Testis (tissue), 5 donors: ENCODE measurements at places on chromosomes 16 and 17. TPM values are rescaled to one million over a fixed set of nuclear protein-coding genes. Genes with fewer than 3 reads are reported as not detected.

Gene WDR59
- 47.6 TPM for polyA plus RNA-seq

Gene INO80E
- 98.1 TPM for polyA plus RNA-seq

Gene GPR179
- polyA plus RNA-seq, result 0.61 TPM

Gene CNGB1
- 0.76 TPM for polyA plus RNA-seq

Gene SLFN12L
- 0.69 TPM for polyA plus RNA-seq

Gene SLC22A31
- 6.2 TPM for polyA plus RNA-seq

Gene EIF3CL
- polyA plus RNA-seq, result 59.6 TPM

Gene NTN3
- polyA plus RNA-seq, result not detected

Gene SCARF1
- 4.7 TPM for polyA plus RNA-seq

Gene NDRG4
- polyA plus RNA-seq, result 142 TPM

Gene CFAP119
- 43.3 TPM for polyA plus RNA-seq

Gene TMEM100
- 5.8 TPM for polyA plus RNA-seq

Gene MARF1
- polyA plus RNA-seq, result 30.9 TPM

Gene ASPA
- 16.1 TPM for polyA plus RNA-seq

DNA sequence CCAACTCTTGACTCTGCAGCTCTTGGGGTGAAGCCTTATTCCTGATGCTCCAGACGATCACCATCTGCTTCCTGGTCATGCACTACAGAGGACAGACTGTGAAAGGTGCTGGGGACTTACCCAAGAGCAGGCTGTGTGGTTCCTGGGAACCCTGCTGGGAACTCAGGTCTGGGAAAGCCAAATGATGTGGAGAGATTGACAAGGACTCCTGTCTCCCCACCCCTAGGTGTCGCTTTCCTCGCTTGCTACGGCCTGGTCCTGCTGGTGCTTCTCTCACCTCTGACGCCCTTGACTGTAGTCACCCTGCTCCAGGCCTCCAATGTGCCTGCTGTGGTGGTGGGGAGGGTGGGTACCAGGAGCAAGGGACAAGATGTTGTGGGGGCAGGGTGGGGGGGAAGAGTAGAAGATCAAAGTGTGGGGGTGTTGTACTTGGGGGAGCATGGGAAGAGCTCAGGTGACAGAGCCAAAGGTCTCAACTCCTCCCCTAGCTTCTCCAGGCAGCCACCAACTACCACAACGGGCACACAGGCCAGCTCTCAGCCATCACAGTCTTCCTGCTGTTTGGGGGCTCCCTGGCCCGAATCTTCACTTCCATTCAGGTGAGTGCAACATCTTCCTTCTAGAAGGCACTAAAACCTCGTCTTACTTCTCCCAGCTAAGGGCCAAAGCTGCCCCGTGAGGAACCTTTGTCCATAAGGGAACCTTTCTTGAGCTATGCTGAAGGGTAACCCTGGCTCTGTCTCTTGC lies 3.0 kb downstream of the SOX15 start:
- no peaks in the 10 kb centered on the region for H3K36me3 ChIP-seq
- H3K27me3 ChIP-seq, result no peaks in the 10 kb centered on the region

- H3K4me3 ChIP-seq, result no peak overlapping the region
- H3K27me3 ChIP-seq, result no peaks in the 10 kb centered on the region
- H3K4me1 ChIP-seq, result peaks cover 5% of the 10 kb centered on the region
- H3K27ac ChIP-seq, result no peak overlapping the region
- H3K36me3 ChIP-seq, result no peaks in the 10 kb centered on the region
Measured at GRCh38 chr17:4544951-4545216, 10.3 kb downstream of the MYBBP1A start.

GRCh38 chr16:951660-952301 lies 19.0 kb downstream of the LMF1 start:
- no peaks in the 10 kb centered on the region for H3K4me1 ChIP-seq
- DNase-seq, result no peak
- H3K27ac ChIP-seq, result no peak overlapping the region
- H3K4me3 ChIP-seq, result no peak overlapping the region

DNA sequence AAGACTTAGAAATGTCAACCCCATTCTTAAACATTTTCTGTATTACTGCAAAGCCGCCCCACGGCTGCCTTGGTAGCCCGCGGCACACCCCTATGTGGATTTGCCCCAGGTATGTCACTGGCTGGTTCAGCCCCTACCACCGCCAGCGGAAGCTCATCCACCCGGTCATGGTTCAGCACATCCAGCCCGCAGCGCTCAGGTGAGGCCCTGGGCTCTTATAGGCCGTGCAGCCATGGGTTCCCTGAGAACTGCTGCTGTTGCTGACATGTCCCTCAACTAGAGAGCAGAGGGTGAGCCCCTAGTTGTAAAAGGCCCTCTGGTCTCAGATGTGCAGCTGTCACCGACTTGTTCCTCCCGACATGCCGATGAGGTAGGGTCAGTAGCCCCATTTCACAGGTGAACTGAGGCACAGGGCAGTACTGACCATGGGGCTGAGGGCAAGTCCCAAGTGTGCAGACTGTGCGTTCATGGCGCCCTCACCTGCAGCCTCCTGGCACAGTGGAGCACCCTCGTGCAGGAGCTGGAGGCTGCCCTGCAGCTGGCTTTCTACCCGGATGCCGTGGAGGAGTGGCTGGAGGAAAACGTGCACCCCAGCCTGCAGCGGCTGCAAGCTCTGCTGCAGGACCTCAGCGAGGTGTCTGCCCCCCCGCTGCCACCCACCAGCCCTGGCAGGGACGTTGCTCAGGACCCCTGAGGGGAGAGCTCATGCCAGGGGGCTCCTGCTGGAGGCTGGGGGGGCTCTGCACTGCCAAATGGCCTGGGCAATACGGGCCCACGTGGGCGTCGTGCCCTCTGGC lies 8.7 kb downstream of the CYBC1 start:
- no peak for DNase-seq
- no peaks in the 10 kb centered on the region for H3K27me3 ChIP-seq
- H3K27ac ChIP-seq, result no peak overlapping the region
- peaks cover 42% of the 10 kb centered on the region for H3K4me1 ChIP-seq

DNA sequence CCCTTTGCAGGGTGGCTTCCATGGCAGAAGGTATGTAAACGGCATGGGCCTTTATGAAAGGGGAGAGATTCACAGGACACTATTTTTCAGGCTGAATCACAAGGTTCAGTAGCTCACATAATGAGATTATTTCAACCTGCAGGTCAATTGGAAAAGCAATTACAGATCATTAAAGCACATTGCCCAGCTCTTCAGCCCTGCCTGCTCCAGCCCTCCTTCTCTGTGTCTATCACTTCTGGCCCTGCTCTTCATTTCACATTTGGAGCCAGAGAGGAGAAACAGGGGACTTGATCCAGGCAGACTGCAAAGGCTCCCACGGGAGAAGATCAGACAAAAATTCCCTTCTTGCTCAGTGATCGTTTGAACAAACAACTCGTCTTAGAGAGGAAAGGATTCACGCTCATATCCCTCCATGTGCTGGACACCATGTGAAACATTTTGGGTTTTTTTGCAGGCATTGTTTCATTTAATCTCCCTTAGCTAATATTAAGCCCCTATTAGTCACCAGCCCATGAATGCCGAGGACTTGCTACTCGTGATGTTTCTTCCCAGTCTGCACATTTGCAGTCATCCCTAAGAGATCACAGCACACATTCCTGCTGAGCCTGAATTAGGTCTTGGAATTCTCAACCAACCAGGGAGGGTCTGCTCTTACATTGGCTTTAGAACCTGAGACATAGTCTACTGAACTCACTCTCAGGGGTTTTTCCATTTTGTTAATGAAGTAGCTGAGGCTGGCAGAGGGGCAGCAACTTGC lies 443.9 kb upstream of the CCL2 start:
- H3K27ac ChIP-seq, result no peak overlapping the region
- H3K4me1 ChIP-seq, result no peaks in the 10 kb centered on the region
- DNase-seq, result no peak
- no peak overlapping the region for H3K4me3 ChIP-seq

GRCh38 chr17:32697728-32698625 lies 178.9 kb downstream of the MYO1D start:
- no peak overlapping the region for H3K27ac ChIP-seq
- no peak overlapping the region for H3K4me3 ChIP-seq
- no peaks in the 10 kb centered on the region for H3K36me3 ChIP-seq
- H3K27me3 ChIP-seq, result no peaks in the 10 kb centered on the region
- no peaks in the 10 kb centered on the region for H3K4me1 ChIP-seq

GRCh38 chr17:75814900-75815373 lies 29.3 kb downstream of the UNC13D start:
- no peaks in the 10 kb centered on the region for H3K36me3 ChIP-seq
- no peak overlapping the region for H3K4me3 ChIP-seq
- H3K27ac ChIP-seq, result no peak overlapping the region
- no peaks in the 10 kb centered on the region for H3K27me3 ChIP-seq
- H3K4me1 ChIP-seq, result no peaks in the 10 kb centered on the region

GRCh38 chr16:88914750-88915368 lies 48.4 kb upstream of the PABPN1L start:
- DNase-seq, result peak; percentile 53
- H3K27me3 ChIP-seq, result no peaks in the 10 kb centered on the region
- peaks cover 15% of the 10 kb centered on the region for H3K4me1 ChIP-seq
- H3K36me3 ChIP-seq, result no peaks in the 10 kb centered on the region
- no peak overlapping the region for H3K4me3 ChIP-seq

DNA sequence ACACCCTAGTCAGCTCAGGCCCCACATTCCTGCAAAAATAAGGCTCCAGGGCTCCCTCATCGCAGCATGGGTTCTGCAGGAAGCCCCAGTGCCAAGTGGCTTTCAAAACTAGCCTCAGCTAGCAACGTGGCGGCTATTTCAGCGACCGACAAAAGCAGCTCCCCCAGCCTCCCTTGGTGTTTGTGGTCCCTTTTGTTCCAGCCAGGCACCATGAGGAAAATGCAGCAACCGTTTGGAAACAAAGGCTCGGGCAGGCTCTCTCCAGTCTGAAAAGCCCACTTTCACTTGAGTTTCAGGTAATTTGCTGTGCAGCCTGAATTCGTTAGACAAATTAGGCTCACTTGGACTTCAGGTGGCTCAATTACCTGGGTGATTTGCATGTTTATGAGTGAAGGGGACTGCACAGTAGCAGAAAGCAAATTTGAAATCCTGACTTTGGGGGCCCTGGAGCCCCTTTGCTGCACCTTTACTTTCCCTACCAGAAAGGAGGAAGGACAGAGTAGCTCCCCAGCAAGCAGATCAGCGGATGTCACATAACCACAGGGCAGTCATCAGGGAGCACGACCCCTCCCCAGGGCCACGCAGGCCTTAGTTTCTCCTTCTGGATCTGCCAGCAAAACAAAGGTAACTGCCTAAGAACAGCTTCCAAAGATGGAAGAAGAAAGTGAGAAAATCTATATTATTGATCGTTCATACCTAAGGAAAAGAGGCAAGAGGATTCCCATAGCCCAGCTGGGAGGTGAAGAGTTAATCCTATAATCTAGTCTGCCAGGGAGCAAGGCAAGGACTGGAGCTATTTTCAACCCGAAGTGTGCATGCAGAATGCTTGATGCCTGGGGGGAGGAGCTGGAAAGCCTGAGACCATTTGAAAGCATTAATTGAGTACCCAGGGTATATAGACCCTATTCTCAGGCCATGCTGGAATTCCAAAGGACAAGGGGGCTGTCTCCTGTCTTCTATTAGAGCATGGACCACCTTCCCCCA lies 143.1 kb upstream of the SDK2 start:
- H3K27ac ChIP-seq, result no peak overlapping the region
- no peaks in the 10 kb centered on the region for H3K4me1 ChIP-seq
- no peak for DNase-seq
- H3K36me3 ChIP-seq, result no peaks in the 10 kb centered on the region

- H3K4me1 ChIP-seq, result no peaks in the 10 kb centered on the region
- DNase-seq, result no peak
- H3K27me3 ChIP-seq, result no peaks in the 10 kb centered on the region
- no peaks in the 10 kb centered on the region for H3K36me3 ChIP-seq
Measured at GRCh38 chr16:77399066-77399465, 35.8 kb downstream of the ADAMTS18 start.

GRCh38 chr17:42131981-42132432 lies 9.4 kb downstream of the HSPB9 start:
- no peaks in the 10 kb centered on the region for H3K27me3 ChIP-seq
- H3K4me1 ChIP-seq, result peaks cover 64% of the 10 kb centered on the region
- H3K4me3 ChIP-seq, result no peak overlapping the region
- H3K36me3 ChIP-seq, result no peaks in the 10 kb centered on the region
- peak overlapping the region; percentile 89 for H3K27ac ChIP-seq

- H3K4me3 ChIP-seq, result no peak overlapping the region
- no peaks in the 10 kb centered on the region for H3K4me1 ChIP-seq
- no peaks in the 10 kb centered on the region for H3K27me3 ChIP-seq
- H3K27ac ChIP-seq, result no peak overlapping the region
Measured at GRCh38 chr16:54123766-54124165, 162.8 kb downstream of the IRX3 start.

- no peaks in the 10 kb centered on the region for H3K36me3 ChIP-seq
- no peak overlapping the region for H3K27ac ChIP-seq
- H3K27me3 ChIP-seq, result no peaks in the 10 kb centered on the region
- no peak for DNase-seq
- H3K4me1 ChIP-seq, result no peaks in the 10 kb centered on the region
Measured at GRCh38 chr16:57593021-57593420, 35.4 kb upstream of the ADGRG1 start.

DNA sequence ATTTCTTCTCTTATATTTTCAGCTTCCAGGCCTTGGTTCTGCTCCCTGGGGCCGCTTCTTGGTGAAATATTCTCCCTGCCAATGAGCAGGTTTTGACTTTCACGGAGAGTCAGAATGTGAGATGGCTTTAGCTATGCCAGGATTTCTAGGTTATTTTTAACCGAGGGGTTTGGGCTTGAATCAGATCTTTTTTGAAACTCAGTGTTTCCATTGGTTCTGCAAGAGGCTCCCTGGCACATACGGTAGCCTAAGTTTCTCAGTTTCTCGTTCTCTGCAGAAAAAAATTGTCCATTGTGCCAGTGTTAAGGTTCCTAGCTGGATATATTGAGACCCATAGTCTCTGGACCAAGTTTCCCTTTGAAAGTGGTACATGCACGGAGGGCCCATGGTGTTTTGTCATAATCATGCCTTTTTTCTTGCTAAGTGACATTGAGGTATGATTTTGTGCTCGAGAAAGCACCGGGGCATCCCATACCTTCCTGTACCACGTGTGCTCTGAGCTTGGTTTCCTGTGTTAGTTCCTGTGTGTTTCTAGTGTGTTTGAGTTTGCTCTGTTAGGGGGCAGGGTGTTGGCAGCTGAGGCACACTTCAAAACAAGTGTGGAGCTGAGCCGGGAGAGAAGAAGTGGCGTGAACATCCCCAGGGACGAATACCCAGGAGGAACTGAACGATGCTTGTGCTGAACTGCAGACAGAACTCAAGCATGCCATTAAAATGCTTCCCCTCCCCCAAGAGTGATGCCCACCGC lies 127.2 kb downstream of the HS3ST3B1 start:
- no peak overlapping the region for H3K4me3 ChIP-seq
- no peak for DNase-seq
- H3K27me3 ChIP-seq, result no peaks in the 10 kb centered on the region
- H3K27ac ChIP-seq, result no peak overlapping the region

- no peak for DNase-seq
- no peak overlapping the region for H3K4me3 ChIP-seq
- H3K36me3 ChIP-seq, result no peaks in the 10 kb centered on the region
- no peaks in the 10 kb centered on the region for H3K4me1 ChIP-seq
Measured at GRCh38 chr17:6941989-6942388, 53.9 kb upstream of the ALOX12 start.

- no peaks in the 10 kb centered on the region for H3K36me3 ChIP-seq
- no peak overlapping the region for H3K4me3 ChIP-seq
- H3K27ac ChIP-seq, result no peak overlapping the region
- H3K4me1 ChIP-seq, result no peaks in the 10 kb centered on the region
Measured at GRCh38 chr16:82454152-82454551, 172.6 kb upstream of the CDH13 start.

GRCh38 chr16:88473666-88474534 lies 20.8 kb downstream of the ZFPM1 start:
- H3K4me3 ChIP-seq, result no peak overlapping the region
- peak; percentile 78 for DNase-seq
- peaks cover 17% of the 10 kb centered on the region for H3K4me1 ChIP-seq
- H3K36me3 ChIP-seq, result no peaks in the 10 kb centered on the region
- H3K27ac ChIP-seq, result peak overlapping the region; percentile 9
- no peaks in the 10 kb centered on the region for H3K27me3 ChIP-seq
